Stimulated activated CD8-positive, alpha-beta memory T cell treated with anti-CD3 and anti-CD28 coated beads, Interleukin-7, amount 100 ng/mL, for 24 hours (primary cell): ENCODE measurements at places on chromosomes 3 and 15.

DNA sequence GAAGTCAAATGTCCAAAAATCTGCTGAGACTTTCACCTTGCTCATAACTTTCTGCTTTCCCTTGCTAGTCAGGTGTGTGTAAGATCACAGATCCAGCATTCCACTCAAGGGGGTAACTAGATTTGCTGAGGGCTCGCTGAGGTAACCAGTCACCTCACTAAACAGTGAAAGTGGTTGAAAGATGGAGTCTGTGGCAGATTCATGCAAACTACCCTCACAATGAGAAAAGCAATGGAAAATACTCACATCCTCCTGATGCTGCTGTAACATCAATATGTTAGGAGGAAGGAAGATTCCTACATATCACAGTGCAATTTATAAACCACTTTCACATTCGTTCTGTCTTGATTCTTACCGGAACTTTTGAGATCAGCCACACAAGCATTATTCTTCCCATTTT, 174.3 kb upstream of the BCL6 start:
- no peak for DNase-seq

GRCh38 chr3:194246709-194247349, 104.3 kb downstream of the CPN2 start:
- no peak for DNase-seq

DNA sequence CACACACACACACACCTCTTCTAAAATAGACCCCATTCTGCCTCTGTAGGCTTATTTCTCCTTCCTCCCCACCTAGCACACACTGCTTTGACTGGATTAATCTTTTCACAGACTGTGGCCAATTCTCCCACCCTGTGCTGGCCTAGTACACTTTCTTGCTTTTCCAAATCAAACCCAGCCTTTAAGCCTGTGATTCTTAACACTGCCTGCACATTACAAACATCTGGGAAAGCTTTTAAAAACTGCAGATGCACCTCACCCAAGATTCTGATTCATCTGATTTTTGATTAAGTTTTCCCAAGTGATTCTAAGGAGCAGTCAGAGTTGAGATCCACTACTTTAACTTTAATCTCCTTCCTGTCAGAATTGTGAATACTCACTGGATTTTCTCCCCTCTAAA, 12.8 kb downstream of the CSNK1G1 start:
- no peak for DNase-seq

- DNase-seq = no peak
Observed at GRCh38 chr3:37479981-37480380, 305.6 kb upstream of the LRRFIP2 start.

DNA sequence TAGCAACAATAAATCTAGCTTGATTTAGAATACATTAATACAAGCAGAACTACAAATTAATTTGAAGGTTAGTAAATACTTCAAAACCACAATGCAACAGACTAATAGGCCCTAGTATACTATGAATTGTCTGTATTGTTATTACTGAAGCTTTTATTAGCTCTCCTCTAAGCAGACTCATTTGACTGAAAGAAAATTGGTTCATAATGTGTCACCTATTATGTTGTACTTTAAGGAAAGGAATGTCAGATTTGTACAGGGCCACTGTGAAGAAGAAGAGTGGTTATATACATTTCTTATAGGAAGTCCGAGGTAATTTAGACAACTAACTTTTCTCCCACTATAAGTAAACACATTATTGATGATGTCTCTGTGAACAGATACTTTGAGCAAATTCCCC, 954.5 kb downstream of the ZPLD1 start:
- no peak for DNase-seq

DNA sequence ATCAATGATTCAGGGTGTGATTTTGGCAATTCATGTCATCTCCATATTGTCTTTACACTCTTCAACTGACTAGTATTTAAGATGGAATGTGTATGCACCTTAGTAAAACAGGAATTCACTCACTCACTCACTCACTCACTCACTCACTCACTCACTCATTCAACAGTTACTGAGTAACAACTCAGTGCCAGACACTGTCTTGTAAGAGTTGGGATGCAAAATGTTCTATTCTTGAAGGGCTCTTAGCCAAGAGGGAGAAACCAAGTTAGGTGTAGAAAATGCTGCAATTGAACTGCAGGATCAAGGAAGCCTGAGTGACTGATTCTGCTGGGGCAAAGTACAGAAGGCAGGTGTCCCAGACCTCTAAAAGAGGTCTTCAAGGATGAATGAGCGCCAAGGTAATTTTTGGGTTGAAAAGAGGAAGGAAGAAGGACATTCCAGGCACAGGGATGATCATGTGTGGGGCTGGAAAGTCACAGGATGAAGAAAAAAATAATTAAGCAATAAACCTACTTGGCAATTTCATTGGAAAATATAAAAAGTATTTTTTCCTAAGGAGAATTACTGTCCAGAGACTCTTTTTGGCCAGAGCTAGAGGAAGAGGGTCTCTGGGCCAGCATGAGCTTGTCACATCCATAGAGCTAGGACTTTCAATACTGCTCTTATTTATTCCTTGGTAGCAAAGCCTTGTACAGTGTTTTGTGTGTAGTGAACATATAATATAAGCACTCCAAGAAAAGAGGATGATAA, 58.9 kb upstream of the ETV5 start:
- DNase-seq = no peak

DNA sequence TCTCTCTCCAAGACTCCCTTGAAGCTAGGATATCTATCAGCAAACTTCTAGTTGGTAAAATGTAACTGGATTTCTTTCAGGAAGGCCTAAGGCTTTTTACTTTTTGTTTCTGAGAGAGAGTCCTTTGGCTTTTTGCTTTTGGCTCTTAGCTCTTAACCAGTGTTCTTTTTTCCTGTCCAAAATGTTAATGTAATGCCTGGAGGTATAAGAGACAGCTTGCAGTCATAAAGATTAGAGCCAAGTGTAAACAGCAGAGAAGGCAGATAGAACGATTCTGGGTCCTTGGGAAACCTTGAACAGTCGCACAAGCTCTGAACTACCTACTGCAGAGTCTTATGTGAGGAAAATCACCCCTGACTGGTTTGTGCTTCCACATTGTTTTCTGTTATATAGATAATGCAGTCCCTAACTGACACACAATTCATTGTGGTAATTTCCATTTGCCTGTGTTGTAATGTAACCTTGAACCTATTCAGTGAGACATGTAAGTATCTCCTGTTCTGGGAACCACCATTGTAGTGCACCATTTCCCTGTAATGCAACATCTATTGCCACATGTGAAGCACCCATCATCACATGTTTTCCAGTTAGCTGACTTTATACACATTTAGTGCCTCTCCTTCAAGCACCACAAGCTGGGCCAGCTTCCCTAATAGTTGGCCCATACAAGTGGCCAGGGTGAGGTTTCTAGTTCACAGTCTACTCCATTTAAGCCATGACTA, 1311.9 kb downstream of the ROBO1 start:
- DNase-seq = no peak

- DNase-seq = no peak
Observed at GRCh38 chr3:189937302-189938127, 183.2 kb downstream of the P3H2 start.

- no peak for DNase-seq
Observed at GRCh38 chr3:42526616-42527367, 24.3 kb downstream of the VIPR1 start.

GRCh38 chr3:16883057-16883722, 1.6 kb upstream of the PLCL2 start:
- no peak for DNase-seq

GRCh38 chr3:101414121-101414520, 93.7 kb upstream of the IMPG2 start:
- no peak for DNase-seq

GRCh38 chr3:140204271-140204984, 269.4 kb downstream of the CLSTN2 start:
- no peak for DNase-seq

- no peak for DNase-seq
Observed at GRCh38 chr3:148255981-148256969, 441.4 kb upstream of the AGTR1 start.

- no peak for DNase-seq
Observed at GRCh38 chr15:48579945-48580671, 65.4 kb downstream of the FBN1 start.

DNA sequence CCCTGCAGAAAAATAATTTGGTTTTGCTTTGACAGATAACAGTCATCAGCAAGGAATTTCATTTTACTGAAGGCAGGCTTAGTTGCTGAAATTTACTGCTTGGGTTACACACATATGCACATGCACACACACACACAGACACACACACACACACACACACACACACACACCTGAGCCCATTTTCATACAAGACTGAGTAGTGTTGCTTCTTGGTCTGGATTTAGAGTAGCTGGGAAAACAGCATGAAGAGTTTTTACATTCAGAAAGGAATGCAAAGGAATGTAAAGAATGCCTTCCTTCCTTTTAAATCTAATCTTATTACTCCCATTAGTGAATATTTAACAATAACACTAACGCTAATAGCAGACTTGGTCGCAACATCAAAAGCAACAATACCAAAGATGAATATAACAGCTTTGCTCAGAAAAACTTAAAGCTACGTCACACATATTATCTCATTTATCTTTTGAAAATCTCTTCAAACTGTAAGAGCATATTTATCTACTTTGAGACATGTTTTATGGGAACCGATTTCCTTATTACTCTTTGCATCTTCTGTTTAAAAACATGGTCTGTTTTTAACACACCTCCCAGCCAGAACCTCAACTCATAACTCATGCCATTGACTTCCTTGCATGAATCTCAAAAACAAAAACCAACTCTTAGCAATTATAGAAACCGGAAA, 32.5 kb downstream of the RFTN1 start:
- no peak for DNase-seq

GRCh38 chr3:37194533-37194932, 20.2 kb upstream of the LRRFIP2 start:
- DNase-seq = no peak

- DNase-seq = no peak
Observed at GRCh38 chr3:105065895-105066839, 300.5 kb upstream of the ALCAM start.

DNA sequence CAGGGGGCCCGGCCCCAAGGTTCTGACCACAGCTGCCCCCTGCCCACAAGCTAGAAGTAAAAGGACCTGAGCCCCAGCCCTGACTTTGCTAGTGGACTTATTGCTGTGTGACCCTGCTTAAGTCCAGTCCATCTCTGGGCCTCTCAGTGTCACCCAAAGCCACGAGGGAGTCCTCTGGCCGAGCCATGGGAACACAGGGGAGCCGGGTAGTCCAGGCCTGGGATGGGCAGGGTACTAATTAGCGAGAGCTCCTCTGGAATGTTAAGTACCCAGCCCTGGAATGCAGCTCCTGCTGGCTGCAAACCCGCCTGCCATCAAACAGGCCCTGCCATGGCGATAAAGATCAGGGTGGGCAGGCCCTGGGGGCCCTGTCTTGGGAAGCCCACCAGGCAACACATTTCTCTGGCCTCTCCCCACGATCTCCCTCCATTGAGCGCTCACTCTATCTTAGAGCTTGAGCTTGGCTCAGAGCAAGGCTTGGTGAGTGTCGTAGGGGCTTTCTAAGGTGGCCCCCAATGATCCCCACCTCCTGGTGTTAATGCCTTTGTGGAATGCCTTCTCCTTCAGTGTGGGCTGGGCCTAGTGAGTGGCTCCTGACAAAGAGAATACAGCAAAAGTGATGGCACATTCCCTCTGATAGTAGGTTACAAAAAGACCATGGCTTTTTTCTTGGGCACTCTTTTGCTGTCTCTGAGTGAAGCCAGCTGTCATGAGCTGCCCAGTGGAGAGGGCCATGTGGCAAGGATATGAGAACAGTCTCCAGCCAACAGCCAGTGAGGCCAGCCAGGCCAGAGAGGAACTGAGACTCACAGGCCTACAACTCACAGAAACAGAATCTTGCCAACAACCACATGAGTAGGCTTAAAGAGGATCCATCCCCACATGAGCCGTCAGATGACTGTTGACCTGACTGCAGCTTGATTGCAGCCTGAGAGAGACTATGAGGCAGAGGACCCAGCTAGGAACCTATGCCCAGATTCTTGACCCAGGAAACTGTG, 133.1 kb downstream of the SMAD6 start:
- no peak for DNase-seq

DNA sequence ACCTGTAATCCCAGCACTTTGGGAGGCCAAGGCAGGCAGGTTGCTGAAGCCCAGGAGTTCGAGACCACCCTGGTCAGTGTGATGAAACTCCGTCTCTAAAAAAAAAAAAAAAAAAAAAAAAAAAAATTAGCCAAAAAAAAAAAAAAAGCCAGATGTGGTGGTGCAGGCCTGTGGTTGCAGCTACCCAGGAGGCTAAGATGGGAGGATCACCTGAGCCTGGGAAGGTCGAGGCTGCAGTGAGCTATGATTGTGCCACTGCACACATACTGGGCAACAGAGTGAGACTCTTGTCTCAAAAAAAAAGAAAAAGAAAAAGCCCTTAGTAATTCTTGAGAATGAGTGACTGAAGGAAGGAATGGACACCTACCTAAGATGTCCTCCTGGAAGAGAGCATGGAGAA, 105.1 kb downstream of the VGLL4 start:
- DNase-seq = no peak

DNA sequence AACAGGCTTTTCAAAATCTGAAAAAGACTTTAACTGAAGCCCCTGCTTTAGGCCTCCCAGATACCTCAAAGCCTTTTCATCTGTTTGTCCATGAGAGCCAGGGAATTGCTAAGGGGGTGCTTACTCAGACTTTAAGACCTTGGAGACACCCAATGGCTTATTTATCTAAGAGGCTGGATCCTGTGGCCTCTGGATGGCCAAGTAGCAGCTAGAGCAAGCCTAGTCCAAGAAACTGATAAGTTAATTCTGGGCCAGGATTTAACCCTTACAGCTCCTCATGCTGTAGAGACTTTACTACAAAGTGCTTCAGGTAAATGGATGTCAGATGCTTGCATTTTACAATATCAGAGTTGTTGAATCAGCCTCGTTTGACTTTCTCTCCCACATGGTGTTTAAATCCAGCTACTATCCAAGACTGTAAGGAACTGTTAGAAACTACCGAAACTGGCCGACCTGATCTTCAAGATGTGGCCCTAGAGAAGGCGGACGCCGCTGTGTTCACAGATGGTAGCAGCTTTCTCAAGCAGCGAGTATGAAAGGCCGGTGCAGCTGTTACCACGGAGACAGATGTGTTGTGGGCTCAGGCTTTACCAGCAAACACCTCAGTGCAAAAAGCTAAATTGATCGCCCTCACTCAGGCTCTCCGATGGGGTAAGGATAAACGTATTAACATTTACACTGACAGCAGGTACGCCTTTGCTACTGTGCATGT, 3.3 kb downstream of the DET1 start:
- no peak for DNase-seq

DNA sequence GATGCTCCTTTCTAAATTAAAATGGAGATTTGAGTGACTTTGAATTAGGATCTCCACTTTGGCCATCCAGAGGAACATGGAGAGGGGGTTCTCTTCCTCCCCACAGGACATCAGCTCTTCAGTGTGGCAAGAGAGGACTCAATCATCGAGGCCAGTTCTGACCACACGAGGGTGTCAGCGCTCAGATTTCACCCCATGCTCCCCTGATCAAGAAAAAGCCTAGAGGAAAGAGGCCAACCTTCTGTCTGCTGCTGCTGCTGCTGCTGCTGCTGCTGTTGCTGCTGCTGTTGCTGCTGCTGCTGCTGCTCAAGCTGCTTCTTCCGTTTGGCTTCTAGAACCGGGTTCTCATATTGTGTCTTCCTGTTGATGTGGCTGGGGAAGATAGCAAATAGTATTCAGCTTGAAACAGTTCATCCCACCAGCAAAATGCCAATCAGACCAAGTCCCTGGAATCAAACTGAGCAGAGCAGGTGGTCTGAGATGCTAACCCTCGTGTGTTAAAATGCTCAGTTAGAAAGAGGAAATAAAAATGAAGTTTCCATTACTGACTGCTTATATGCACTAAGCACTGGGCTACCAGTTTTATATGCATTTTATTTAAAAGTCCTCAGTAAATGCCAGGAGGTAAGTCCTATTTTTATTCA, 599.0 kb downstream of the MAGI1 start:
- DNase-seq = no peak
